Activated CD4-positive, alpha-beta T cell treated with anti-CD3 and anti-CD28 coated beads, Interleukin-2, amount 10 ng/mL, durations not matched to agents 7 days and 5 days (primary cell): ENCODE measurements at places on chromosomes 5 and 9. TPM values are rescaled to one million over a fixed set of nuclear protein-coding genes. Genes with fewer than 3 reads are reported as not detected.

Gene PCDHB3
- not detected for total RNA-seq

Gene PCDHGB7
- total RNA-seq, result not detected

Gene AJM1
- total RNA-seq, result 4.1 TPM

Gene SCGB3A2
- not detected for total RNA-seq

Gene PCDHGA8
- total RNA-seq, result not detected

Gene TERT
- 3.4 TPM for total RNA-seq

Gene MLANA
- total RNA-seq, result not detected

Gene OLFML2A
- total RNA-seq, result not detected

Gene CYLC2
- not detected for total RNA-seq

Gene C9orf72
- total RNA-seq, result 13.3 TPM

Gene ADAMTSL1
- total RNA-seq, result not detected

Gene MSMP
- not detected for total RNA-seq

Gene ZBTB26
- total RNA-seq, result 9.6 TPM

Gene KCNV2
- not detected for total RNA-seq

Gene FYB1
- 396 TPM for total RNA-seq

Gene CFAP90
- not detected for total RNA-seq

Gene TLX3
- total RNA-seq, result not detected

Gene CDKN2B-AS1
- total RNA-seq, result 4.4 TPM

Gene FOXD4
- total RNA-seq, result 0.92 TPM

Gene HMCN2
- not detected for total RNA-seq

Gene PTGDS
- 22.1 TPM for total RNA-seq

Gene ABO
- total RNA-seq, result 0.56 TPM
